CD4-positive, alpha-beta T cell (primary cell): ENCODE measurements at places on chromosomes 2 and 18.

DNA sequence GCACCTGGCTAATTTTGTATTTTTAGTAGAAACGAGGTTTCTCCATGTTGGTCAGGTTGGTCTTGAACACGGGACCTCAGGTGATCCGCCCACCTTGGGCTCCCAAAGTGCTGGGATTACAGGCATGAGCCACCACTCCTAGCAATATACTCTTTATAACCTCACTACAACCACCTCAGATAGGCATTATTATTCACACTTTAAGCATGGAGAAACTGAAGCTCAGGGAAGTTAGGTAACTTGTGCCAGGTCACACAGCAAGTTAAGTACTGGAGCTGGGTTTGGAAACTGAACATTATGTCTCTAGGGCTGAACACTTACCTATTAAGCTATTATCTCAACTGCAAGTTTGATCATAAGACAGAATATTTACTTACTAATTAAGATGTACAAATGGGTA, 42.6 kb upstream of the ACTR2 start:
- no peaks in the 10 kb centered on the region for H3K36me3 ChIP-seq
- peaks cover 3% of the 10 kb centered on the region for H3K27me3 ChIP-seq
- H3K4me3 ChIP-seq, result no peak overlapping the region
- peaks cover 5% of the 10 kb centered on the region for H3K4me1 ChIP-seq
- no peak overlapping the region for H3K27ac ChIP-seq
- no peak for DNase-seq

- H3K27ac ChIP-seq, result no peak overlapping the region
- no peaks in the 10 kb centered on the region for H3K27me3 ChIP-seq
- H3K4me1 ChIP-seq, result no peaks in the 10 kb centered on the region
Measured at GRCh38 chr2:128346291-128347170, 27.9 kb upstream of the HS6ST1 start.

DNA sequence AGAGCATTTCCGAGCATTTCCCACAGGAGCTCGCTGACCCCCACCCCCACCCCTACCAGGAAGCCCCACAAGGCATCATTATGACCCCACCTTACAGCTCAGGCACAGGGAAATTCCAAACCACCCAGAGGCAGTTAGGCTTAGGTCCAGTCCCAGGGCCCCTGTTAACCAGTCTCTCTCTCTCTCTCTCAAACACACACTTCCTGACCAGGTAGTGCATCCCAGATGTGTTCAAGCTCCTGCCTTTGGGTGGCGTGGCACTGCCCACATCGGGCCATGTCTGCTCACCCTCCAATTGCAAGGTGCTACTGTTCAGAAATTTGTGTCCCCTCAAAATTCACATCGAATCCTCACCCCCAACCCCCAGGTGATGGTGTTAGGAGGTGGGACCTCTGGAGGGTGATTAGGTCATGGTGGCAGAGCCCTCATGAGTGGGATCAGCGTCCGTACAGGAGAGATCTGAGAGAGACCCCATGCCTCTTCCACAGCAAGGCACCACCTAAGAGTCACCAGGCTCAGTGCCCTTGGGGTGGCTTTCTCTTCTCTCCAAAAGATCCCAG, 8.8 kb downstream of the COPS9 start:
- H3K36me3 ChIP-seq, result peaks cover 40% of the 10 kb centered on the region
- H3K27me3 ChIP-seq, result no peaks in the 10 kb centered on the region
- H3K27ac ChIP-seq, result no peak overlapping the region
- no peaks in the 10 kb centered on the region for H3K4me1 ChIP-seq
- no peak overlapping the region for H3K4me3 ChIP-seq

DNA sequence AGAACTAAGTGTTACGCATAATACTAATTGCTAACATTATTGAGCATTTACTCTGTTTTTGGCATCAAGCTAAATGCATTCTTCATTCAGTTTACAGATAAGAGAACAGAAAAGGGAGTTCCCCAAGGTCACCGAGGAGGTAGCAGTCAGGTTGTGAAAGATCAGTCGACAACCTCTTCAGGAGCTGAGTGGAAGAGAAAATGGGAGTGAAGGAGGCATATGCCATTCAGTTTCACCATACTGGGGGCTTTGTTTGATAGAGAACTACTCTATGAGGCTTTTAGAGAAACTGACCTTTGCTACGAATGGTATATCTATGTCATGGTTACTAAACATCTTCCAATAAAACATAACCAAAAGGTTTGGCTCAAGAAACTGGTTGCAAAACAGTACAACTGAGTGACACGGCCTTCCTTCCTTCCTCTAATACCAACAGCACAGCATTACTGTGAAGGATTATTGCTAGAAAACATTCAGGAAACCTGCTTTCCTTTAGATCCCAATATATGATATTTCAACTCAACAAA, 112.1 kb downstream of the RBMS1 start:
- no peak overlapping the region for H3K4me3 ChIP-seq
- no peaks in the 10 kb centered on the region for H3K27me3 ChIP-seq
- DNase-seq, result no peak
- H3K36me3 ChIP-seq, result peaks cover 5% of the 10 kb centered on the region
- H3K4me1 ChIP-seq, result peaks cover 41% of the 10 kb centered on the region

- no peak overlapping the region for H3K4me3 ChIP-seq
- H3K27ac ChIP-seq, result no peak overlapping the region
- no peaks in the 10 kb centered on the region for H3K4me1 ChIP-seq
- no peak for DNase-seq
- H3K27me3 ChIP-seq, result no peaks in the 10 kb centered on the region
Measured at GRCh38 chr2:36384454-36384853, 28.9 kb downstream of the CRIM1 start.

- H3K27ac ChIP-seq, result no peak overlapping the region
- DNase-seq, result no peak
- H3K4me3 ChIP-seq, result no peak overlapping the region
- no peaks in the 10 kb centered on the region for H3K27me3 ChIP-seq
- peaks cover 36% of the 10 kb centered on the region for H3K36me3 ChIP-seq
- H3K4me1 ChIP-seq, result no peaks in the 10 kb centered on the region
Measured at GRCh38 chr2:112301171-112301584, 25.8 kb downstream of the ZC3H6 start.

GRCh38 chr2:208245746-208246145, 9.1 kb downstream of the IDH1 start:
- H3K27ac ChIP-seq, result no peak overlapping the region
- H3K4me3 ChIP-seq, result no peak overlapping the region
- peaks cover 71% of the 10 kb centered on the region for H3K36me3 ChIP-seq
- no peak for DNase-seq

GRCh38 chr2:160612266-160612856, 118.8 kb upstream of the RBMS1 start:
- H3K36me3 ChIP-seq, result no peaks in the 10 kb centered on the region
- no peak overlapping the region for H3K27ac ChIP-seq
- H3K4me3 ChIP-seq, result no peak overlapping the region
- DNase-seq, result no peak
- H3K4me1 ChIP-seq, result no peaks in the 10 kb centered on the region
- no peaks in the 10 kb centered on the region for H3K27me3 ChIP-seq

DNA sequence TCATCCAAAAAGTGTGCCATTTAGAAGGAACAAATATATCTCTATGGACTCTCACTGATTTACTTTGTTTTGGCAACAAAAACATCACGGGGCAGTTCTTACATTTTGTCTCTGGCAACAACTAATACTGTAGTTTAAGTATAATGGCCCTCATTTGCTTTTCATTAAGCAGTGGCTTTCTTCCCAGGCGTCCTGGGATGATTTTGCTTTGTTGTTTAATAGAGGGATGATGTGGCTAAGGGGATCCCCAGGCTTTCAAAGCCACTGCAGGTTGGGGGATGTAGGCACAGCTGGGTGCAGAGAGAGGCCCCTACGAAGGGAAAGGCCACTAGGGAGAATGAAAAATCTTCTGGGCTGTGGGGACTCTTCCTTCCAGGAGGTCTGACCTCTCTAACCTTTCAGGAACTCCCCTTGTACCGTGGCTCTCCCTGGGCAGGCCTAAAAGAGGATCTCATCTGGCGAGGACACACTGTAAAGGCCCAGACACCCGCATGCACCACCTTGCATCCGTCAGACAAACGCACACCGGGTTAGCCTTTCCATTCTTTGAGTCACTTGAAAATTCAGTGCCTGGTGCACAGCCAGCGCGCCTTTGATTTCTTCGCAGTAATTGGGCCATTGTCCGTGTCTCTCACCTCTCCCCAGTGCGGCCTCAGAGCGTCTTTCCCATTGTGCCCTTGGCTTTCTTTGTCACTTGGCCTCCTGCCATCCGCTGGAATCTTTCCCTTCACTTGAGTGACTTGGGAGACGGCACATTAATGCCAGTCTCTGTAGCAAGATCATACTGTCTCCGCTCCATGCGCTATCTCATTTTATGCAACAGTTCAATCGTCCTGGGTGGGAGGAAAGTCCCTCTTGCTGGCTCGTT, 40.3 kb upstream of the AFF3 start:
- H3K27me3 ChIP-seq, result no peaks in the 10 kb centered on the region
- DNase-seq, result no peak
- H3K27ac ChIP-seq, result no peak overlapping the region
- no peak overlapping the region for H3K4me3 ChIP-seq

GRCh38 chr18:24185805-24186204, 46.9 kb downstream of the CABYR start:
- H3K36me3 ChIP-seq, result no peaks in the 10 kb centered on the region
- no peak for DNase-seq
- H3K4me3 ChIP-seq, result no peak overlapping the region

- peaks cover 51% of the 10 kb centered on the region for H3K36me3 ChIP-seq
- H3K27ac ChIP-seq, result peak overlapping the region; percentile 46
- H3K4me1 ChIP-seq, result peaks cover 49% of the 10 kb centered on the region
Measured at GRCh38 chr2:219230059-219230540, 494 bp downstream of the ANKZF1 start.

DNA sequence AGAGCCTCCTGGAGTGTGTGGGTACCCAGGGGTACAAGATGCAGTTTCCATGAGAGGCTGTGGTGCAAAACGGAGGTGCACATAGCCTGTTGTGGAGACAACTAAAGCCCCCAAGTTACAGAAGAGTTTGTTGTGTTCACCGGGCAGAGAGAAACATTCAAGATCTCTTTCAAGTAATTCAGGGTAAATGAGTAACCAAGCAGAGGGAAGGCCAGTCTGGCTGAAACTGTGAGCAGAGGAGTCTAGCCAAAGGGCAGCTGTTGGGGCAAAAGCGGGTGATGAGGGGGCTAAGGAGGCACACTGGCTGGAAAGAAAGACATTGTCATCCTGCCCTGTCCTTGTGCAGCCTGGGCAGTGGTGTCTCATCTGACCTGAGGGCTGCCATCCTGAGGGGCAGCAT, 52.0 kb downstream of the CXCR4 start:
- H3K27me3 ChIP-seq, result no peaks in the 10 kb centered on the region
- no peak overlapping the region for H3K27ac ChIP-seq
- H3K4me1 ChIP-seq, result peaks cover 25% of the 10 kb centered on the region
- no peaks in the 10 kb centered on the region for H3K36me3 ChIP-seq
- no peak for DNase-seq

DNA sequence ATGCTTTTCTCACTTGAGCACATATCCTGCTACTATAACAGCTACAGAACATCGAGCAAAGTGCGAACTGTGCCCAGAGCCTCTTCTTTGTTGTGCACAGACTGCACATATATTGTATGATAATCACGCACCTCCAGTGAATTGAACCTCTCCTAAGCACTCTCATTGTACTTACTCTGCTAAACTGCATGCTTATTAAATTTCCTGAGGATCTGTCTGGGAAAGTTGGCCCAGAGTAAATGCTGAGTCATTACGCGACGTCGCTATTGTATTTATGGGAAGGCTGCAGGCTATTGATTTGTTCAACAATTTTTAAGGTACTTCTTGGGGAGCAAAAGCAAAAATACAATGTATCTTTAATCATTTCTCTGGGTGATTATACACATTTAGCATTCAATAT, 399.6 kb upstream of the DSEL start:
- H3K27me3 ChIP-seq, result no peaks in the 10 kb centered on the region
- no peak overlapping the region for H3K4me3 ChIP-seq
- H3K27ac ChIP-seq, result no peak overlapping the region
- no peak for DNase-seq
- H3K4me1 ChIP-seq, result no peaks in the 10 kb centered on the region
- H3K36me3 ChIP-seq, result no peaks in the 10 kb centered on the region

DNA sequence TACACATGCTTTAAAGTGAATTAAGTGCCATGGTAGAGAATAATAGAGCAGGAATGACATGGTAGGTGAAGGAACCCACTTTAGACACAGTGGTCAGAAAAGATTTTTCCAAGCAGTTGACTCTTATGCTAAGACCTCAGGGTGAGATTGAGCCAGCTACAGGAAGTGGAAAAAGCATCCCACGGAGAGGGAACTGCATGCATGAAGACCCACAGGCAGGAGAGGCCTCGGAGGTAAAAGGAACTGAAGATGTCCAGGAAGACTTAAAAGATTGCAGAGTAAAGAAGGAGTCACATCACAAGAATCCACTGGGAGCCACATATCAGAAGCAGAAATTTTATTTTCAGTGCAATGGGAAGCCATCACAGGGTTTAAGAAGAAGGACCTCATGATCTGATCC, 499.2 kb upstream of the FAM98A start:
- H3K27me3 ChIP-seq, result no peaks in the 10 kb centered on the region
- no peaks in the 10 kb centered on the region for H3K36me3 ChIP-seq
- no peaks in the 10 kb centered on the region for H3K4me1 ChIP-seq
- H3K27ac ChIP-seq, result no peak overlapping the region

DNA sequence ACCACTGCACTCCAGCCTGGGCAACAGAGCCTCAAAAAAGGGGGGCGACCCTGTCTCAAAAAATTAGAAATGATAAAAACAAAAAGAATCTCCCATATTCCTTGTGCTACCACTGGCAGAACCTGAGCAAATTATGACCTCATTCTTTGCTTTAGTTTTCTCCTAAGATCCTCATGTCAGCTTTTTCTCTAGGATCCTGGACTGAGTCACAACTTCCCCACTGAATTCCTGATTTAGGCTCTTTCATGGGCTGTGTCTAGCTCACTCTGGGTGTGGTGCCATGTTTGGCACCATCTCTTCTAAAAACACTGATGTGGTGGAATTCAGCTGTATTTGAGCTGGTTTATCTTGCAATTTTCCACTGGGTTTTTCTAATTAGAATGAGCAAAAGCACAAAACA, 37.1 kb downstream of the EXOC6B start:
- DNase-seq, result no peak
- H3K27ac ChIP-seq, result no peak overlapping the region
- no peaks in the 10 kb centered on the region for H3K4me1 ChIP-seq
- no peaks in the 10 kb centered on the region for H3K27me3 ChIP-seq

- H3K36me3 ChIP-seq, result peaks cover 6% of the 10 kb centered on the region
- H3K4me3 ChIP-seq, result no peak overlapping the region
- H3K27ac ChIP-seq, result peak overlapping the region; percentile 13
- no peak for DNase-seq
Measured at GRCh38 chr2:68236876-68237275, 15.5 kb downstream of the PPP3R1 start.

GRCh38 chr2:232523682-232524597, 2.0 kb upstream of the CHRND start:
- H3K27me3 ChIP-seq, result peaks cover 40% of the 10 kb centered on the region
- H3K4me3 ChIP-seq, result no peak overlapping the region
- no peak overlapping the region for H3K27ac ChIP-seq
- H3K36me3 ChIP-seq, result no peaks in the 10 kb centered on the region

DNA sequence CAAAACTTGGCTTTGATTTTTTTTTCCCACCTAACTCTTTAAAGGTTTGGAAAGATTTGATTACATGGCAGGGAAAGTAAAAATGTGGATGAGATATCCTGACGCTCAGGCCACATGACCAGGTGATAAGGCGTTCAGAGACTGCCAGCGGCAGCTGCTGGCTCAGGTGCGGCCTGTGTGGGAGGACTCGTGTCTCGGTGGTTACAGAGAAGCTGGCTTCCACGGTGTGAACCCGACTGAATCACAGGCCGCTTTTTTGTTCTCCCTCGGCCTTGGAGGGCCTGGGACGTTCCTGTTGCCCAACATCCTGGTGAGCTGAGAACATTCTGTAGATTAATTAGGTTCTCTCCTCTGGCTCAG, 124.2 kb upstream of the ZNF516 start:
- H3K27ac ChIP-seq, result no peak overlapping the region
- H3K4me3 ChIP-seq, result no peak overlapping the region
- H3K36me3 ChIP-seq, result no peaks in the 10 kb centered on the region
- peaks cover 12% of the 10 kb centered on the region for H3K27me3 ChIP-seq
